Tibial nerve (tissue), 4 donors: ENCODE measurements at places on chromosomes 16 and 17.

DNA sequence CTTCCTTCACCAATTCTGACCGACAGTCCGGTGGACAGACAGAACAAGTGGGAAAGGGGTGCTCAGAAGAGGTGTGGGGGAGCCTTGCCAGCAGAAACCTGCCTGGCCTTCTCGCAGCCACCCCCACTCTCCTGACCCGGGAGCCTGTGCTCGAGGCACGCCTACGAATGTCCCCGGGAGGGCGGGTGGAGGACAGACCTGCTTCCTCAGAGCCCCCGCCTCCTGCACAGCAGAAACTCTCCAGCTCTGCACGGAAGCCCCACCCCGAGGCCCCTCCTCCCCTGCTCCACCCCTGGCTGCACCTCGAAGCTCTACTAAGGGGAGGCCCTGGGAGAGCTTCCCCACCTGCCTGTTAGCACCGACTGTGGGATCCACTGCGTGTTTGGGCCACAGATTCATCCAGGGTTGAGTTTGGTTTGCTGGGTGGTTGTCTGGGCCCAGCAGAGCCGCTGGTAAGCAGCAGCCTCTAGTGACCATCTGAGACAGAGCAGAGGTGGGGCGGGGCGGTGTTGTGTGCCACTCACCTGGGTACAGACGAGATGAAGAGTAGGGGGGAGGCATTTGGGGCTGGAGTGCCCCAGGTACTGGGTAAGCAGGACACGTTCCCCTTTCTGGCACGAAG lies 6.2 kb downstream of the TAF1C start:
- no peak overlapping the region for H3K4me3 ChIP-seq
- peak overlapping the region; percentile 48 for H3K27ac ChIP-seq
- H3K4me1 ChIP-seq = no peaks in the 10 kb centered on the region
- H3K27me3 ChIP-seq = no peaks in the 10 kb centered on the region
- H3K36me3 ChIP-seq = peaks cover 14% of the 10 kb centered on the region
- no peak for DNase-seq

- no peak for DNase-seq
- no peaks in the 10 kb centered on the region for H3K36me3 ChIP-seq
- H3K4me1 ChIP-seq = no peaks in the 10 kb centered on the region
- no peaks in the 10 kb centered on the region for H3K27me3 ChIP-seq
Measured at GRCh38 chr17:58969612-58970011, 137.1 kb downstream of the TRIM37 start.

DNA sequence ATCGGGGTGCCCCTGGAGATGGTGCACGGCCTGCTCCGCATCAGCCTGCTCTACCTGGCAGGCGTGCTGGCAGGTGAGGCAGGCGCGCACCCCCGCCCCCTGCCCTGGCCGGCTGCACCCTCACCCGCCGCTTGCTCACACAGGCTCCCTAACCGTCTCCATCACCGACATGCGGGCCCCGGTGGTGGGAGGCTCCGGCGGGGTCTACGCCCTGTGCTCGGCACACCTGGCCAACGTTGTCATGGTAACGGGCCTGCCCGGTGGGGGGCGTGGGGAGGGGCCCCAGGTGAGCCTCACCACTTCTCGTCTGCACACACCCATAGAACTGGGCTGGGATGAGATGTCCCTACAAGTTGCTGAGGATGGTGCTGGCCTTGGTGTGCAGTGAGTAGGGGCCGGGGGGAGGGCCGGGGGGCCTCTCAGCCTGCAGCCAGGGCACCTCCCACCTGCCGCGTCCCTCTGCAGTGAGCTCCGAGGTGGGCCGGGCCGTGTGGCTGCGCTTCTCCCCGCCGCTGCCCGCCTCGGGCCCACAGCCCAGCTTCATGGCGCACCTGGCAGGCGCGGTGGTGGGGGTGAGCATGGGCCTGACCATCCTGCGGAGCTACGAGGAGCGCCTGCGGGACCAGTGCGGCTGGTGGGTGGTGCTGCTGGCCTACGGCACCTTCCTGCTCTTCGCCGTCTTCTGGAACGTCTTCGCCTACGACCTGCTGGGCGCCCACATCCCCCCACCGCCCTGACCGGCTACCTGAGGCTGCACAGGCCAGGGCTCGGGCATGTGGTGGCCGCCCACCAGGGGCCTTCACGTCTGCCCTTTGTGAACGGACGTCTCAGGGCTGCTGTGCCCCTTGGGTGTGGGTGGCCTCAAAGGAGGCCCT lies 2.1 kb downstream of the RHBDL1 start:
- H3K27me3 ChIP-seq = no peaks in the 10 kb centered on the region
- no peak overlapping the region for H3K4me3 ChIP-seq
- H3K4me1 ChIP-seq = peaks cover 21% of the 10 kb centered on the region
- H3K36me3 ChIP-seq = peaks cover 9% of the 10 kb centered on the region
- no peak overlapping the region for H3K27ac ChIP-seq
- no peak for DNase-seq

DNA sequence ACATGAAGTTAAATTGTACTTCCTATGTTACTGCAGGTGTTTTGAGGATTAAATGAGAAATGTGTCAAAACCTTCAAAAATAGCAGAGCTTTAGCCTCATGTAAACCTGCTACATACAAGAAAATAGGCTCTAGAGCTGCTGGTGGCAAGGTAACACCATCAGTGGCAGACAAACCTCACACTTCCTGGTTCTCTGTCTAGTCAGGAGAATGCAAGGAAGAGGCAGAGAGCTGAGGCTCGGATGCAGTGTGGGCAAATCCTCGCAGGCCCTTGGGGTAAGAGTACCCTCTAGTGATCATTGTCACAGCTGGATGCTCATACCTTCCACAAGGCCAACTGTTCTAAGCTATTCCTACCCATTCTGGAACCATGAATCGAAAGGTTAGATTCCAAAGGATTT lies 14.2 kb downstream of the CIAPIN1 start:
- no peaks in the 10 kb centered on the region for H3K4me1 ChIP-seq
- H3K27me3 ChIP-seq = no peaks in the 10 kb centered on the region
- no peak overlapping the region for H3K4me3 ChIP-seq
- no peak for DNase-seq
- H3K36me3 ChIP-seq = peaks cover 5% of the 10 kb centered on the region

GRCh38 chr17:16074423-16074822 lies 74.8 kb downstream of the TTC19 start:
- peaks cover 81% of the 10 kb centered on the region for H3K36me3 ChIP-seq
- no peak for DNase-seq
- no peak overlapping the region for H3K4me3 ChIP-seq
- no peaks in the 10 kb centered on the region for H3K27me3 ChIP-seq

GRCh38 chr16:84438971-84439696 lies 65.3 kb downstream of the MEAK7 start:
- H3K27me3 ChIP-seq = no peaks in the 10 kb centered on the region
- H3K4me3 ChIP-seq = no peak overlapping the region

DNA sequence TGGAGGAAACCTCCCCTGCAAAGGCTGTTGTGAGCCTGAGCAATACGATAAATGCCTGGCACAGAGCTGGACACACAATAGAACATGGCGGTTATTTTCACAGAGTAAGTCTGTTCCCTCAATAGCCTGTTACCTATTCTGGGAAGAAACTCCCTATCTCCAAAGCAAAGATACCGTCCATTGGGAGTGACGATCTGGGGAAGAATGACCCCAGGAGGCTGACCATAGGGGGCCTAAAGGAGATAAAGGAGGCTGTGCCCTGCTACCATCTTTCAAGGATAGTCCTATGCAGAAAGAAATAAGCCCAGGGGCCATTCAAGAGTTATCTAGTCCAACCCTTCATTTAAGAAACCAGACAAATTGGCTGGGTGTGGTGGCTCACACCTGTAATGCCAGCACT lies 4.1 kb upstream of the AXIN2 start:
- DNase-seq = no peak
- H3K27me3 ChIP-seq = no peaks in the 10 kb centered on the region
- H3K4me1 ChIP-seq = no peaks in the 10 kb centered on the region
- H3K27ac ChIP-seq = no peak overlapping the region
- no peaks in the 10 kb centered on the region for H3K36me3 ChIP-seq
- H3K4me3 ChIP-seq = no peak overlapping the region

DNA sequence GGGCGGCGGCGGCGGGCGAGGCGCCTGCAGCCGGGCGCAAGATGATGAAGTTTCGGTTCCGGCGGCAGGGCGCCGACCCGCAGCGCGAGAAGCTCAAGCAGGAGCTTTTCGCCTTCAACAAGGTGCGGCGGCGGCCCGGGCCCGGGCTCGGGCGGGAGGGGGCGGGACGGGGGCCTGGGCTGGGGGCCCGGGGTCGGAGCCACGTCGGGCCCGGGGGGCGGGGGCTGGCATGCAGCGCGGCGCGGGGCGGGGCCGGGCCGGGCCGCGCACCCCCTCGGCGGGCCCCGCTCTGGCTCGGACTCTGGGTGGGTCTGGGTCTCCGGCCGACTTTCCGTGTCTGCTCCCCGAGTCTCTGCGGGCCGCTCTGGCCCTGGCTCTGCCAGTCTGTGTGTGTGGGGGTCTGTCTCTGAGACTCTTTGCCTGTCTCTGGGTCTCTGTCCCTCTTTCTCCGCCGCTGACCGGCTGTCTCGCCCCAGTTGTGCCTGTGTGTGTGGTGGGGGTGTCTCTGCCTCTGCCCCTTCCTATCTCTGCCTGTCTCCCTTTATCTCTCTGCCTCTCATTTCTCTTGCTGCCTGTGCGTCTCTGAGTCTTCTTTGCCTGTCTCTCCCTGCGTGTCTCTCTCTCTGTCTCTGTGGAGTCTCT lies 328 bp downstream of the LLGL1 start:
- no peaks in the 10 kb centered on the region for H3K4me1 ChIP-seq
- H3K27me3 ChIP-seq = no peaks in the 10 kb centered on the region
- DNase-seq = no peak
- peak overlapping the region; percentile 84 for H3K27ac ChIP-seq
- H3K4me3 ChIP-seq = peak overlapping the region; percentile 77

DNA sequence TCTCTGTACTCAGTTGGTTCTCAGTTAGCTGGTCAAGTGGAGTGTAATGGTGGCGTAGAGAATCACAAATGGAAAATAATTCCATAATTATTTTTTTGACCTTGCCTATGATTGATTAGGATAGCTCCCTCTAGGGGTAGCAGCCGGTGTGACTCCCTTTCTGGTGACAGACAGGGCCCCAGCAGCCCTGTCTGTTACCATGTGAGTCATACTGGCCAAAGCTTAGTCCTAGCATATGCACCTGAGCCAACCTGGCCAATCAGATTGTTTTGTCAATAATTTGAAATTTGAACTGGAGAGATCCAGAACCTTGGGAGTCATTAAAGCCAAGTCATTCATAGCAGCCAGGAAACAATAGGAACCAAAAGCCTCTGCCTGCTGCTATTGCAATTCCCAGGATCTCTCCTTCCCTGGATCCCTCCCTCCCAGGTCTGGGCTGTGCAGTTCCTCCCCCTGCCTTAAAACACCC lies 5.6 kb downstream of the PNPO start:
- peak; percentile 72 for DNase-seq
- peaks cover 45% of the 10 kb centered on the region for H3K4me1 ChIP-seq
- H3K4me3 ChIP-seq = no peak overlapping the region
- H3K27me3 ChIP-seq = no peaks in the 10 kb centered on the region
- peak overlapping the region; percentile 26 for H3K27ac ChIP-seq

GRCh38 chr16:15545544-15545943 lies 97.4 kb downstream of the MARF1 start:
- H3K4me1 ChIP-seq = no peaks in the 10 kb centered on the region
- DNase-seq = no peak
- H3K27me3 ChIP-seq = no peaks in the 10 kb centered on the region
- no peak overlapping the region for H3K4me3 ChIP-seq
- H3K27ac ChIP-seq = no peak overlapping the region

DNA sequence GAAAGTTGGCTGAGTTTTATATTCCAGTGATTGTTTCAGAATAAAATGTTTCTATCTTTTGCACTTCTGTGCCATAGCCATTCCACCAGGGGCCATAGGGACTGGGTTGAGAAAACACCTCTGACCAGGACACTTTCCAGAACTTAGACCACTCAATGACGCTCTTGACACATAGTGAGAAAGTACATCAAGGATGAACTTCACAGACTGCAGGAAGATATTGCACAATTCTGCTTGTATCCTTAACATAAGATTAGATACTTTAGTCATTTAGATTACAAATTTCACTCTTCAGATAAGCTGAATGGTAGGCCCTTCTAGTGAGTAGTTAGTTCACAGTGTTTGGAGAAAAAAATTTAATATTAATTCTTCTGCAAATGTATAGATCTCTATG lies 13.0 kb upstream of the MPHOSPH6 start:
- no peak overlapping the region for H3K4me3 ChIP-seq
- H3K36me3 ChIP-seq = no peaks in the 10 kb centered on the region
- H3K27me3 ChIP-seq = no peaks in the 10 kb centered on the region
- no peak for DNase-seq

- no peaks in the 10 kb centered on the region for H3K27me3 ChIP-seq
- no peaks in the 10 kb centered on the region for H3K36me3 ChIP-seq
- DNase-seq = peak; percentile 41
- H3K4me1 ChIP-seq = no peaks in the 10 kb centered on the region
- no peak overlapping the region for H3K4me3 ChIP-seq
- H3K27ac ChIP-seq = peak overlapping the region; percentile 56
Measured at GRCh38 chr16:59210955-59211541, 476.9 kb upstream of the GOT2 start.
